Fibroblast of mammary gland (primary cell): ENCODE measurements at places on chromosomes 7 and 10.

DNA sequence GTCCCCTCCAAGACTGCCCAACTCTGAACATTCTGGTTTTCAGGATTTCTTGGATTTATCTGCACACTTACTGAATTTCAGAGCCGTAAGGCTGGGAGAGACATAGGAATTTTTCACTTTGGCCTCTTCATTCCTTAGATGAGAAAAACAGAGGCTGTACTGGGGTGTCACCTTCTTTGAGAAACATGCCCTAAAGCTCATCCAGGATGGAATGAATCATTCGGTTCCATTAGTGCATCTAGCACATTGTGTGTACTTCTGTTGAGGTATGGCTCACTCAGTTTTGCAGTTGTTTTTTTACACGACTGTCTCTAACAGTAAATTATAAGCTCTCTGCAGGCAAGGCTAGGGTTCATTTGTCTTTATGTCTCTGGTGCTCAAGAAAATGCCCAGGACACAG lies 383.4 kb downstream of the GATA3 start:
- no peak for DNase-seq

- DNase-seq: no peak
Measured at GRCh38 chr10:85914720-85915119, 451.9 kb downstream of the GRID1 start.

DNA sequence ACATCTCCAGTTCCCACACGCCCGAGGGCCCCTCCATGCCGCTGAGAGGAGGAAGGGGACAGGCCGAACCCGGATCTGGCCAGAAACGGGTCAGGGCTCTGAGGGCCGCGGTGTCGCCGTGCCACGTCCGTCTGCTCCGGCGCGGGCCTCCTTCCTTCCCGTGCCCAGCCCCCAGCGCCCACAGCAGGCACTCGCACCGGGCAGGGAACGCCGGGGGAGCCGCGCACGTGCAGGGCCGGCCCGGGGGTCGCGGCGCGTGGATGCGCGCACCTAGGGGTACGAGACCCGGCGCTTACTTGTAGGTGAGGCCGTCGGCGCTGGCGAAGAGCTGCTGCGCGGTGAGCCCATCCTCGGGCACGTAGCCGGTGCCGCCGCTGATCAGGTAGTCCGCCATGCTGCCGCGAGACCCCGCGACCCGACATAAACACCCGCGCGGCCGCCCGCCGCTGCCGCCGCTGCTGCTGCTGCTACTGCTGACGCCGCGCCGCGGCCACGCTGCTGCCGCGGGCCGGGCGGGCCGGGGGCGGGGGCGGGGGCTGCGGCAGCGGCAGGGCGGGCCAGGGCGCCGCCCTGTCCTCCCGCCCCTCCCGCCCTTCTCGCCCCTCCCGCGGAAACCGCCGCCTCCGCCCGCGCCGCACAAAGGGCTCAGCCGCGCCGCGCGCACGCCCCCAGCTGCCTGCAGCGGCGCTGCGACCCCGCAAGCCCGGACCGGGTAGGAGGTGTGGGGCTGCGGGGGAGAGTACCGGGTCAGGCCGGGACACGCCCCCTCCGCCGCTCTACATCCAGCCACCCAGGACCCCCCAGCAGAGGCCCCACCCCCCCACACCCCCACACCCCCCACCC lies 4.1 kb downstream of the IMPDH1 start:
- DNase-seq: peak; percentile 15

DNA sequence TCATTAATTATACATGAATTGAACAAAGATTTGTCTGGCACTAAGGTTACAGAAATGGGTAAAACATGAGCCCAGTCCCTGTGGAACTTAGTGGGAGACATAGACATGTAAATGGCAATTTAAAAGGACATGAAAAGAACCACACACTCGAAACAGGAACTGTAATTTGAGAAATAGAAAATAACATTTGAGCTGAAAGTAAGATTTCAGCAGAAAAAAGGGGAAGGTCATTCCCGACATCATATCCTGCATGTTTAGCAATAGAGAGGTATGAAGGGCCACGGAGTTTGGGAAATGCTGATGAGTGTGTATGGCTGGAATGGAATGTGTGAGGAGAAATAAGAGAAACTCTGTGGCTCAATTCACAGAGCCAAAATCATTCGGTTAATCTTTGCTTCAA lies 175.4 kb upstream of the AHR start:
- DNase-seq: peak; percentile 85

GRCh38 chr7:51430480-51431086 lies 114.0 kb upstream of the COBL start:
- peak; percentile 34 for DNase-seq

GRCh38 chr7:72307566-72307965 lies 104.6 kb downstream of the CALN1 start:
- no peak for DNase-seq

GRCh38 chr7:118563311-118563710 lies 338.8 kb downstream of the ANKRD7 start:
- DNase-seq: no peak

DNA sequence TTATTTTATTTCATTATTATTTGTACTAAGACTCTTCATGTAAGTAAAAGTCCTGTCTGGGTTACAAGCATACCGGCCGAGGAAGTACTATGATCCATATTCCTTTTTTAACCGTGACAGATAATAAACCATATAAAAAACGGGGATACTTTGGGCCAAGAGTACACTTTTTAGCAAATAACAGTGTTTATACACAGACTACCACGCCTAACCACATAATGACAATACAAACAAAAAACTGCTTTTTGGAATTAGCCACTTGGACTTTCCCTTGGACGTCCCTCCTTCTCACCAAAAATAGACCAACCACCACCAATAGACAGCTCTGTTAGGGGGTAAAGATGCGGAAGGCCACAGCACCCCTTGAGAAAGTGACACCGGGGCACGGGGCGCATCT lies 800 bp downstream of the MINDY3 start:
- DNase-seq: no peak

GRCh38 chr7:135775230-135775629 lies 26.6 kb upstream of the FAM180A start:
- DNase-seq: no peak

- peak; percentile 41 for DNase-seq
Measured at GRCh38 chr10:29392376-29393021, 103.6 kb downstream of the LYZL1 start.

- DNase-seq: peak; percentile 59
Measured at GRCh38 chr7:50552921-50553320, 12.3 kb downstream of the DDC start.

DNA sequence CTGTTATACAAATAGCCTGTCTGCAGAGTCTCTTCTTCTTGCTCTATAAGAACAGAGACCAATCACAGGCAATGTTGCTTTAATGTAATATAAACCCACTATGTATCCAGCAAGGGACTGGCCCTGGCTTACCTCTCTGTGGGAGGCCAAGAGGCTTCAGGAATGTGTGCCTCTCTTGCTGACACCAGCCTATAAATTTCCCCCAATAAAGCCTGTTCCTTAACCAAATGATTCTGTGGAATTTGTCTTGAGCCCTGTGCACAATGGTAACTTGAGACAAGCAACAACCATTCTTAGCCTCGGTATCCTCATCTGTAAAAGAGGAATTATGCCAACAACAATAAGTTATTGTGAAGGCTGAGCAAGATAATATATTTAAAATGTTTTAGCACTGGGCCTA lies 563.7 kb downstream of the GRM8 start:
- no peak for DNase-seq

DNA sequence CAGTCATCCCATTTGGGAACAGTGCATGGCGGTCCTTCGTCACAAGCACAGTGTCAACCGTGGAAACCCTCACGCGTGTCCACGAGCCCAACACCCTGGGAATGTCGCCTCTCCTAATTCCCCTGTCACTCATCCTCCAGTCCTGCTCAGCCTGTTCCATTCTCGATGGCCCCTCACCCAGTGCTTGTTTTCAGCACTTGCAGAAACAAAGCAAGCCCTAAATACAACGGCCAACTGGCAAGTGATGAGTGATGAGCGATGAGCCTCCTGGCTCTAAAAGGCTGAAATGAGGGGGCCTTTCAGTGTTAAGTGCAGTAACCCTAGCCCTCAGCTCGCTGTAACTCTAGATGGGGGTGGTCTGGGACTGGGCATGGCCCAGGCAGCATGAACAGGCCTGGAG lies 22.6 kb downstream of the NKX2-3 start:
- no peak for DNase-seq

GRCh38 chr10:121865554-121865953 lies 62.3 kb downstream of the ATE1 start:
- DNase-seq: no peak

DNA sequence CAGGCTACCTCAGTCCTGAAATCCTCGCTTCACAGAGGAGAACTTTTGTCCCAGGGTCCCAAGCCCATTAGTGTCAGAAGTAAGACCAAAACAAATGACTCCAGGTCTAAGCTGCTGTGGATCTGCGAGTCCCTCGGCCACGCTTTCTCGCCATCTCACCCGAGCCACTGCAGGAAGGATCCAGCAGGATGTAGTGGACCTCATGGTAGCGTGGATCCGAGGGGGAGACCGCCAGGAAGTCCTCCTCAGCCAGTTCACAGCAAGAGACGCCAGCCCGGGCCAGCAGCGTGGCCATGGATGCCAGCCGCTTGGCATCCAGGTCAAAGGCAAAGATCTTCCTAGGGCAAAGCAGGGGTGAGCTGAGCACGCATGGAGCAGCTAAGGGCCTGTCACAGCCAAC lies 4.6 kb downstream of the NSUN5 start:
- DNase-seq: no peak

- no peak for DNase-seq
Measured at GRCh38 chr10:62907470-62908212, 91.5 kb upstream of the EGR2 start.

DNA sequence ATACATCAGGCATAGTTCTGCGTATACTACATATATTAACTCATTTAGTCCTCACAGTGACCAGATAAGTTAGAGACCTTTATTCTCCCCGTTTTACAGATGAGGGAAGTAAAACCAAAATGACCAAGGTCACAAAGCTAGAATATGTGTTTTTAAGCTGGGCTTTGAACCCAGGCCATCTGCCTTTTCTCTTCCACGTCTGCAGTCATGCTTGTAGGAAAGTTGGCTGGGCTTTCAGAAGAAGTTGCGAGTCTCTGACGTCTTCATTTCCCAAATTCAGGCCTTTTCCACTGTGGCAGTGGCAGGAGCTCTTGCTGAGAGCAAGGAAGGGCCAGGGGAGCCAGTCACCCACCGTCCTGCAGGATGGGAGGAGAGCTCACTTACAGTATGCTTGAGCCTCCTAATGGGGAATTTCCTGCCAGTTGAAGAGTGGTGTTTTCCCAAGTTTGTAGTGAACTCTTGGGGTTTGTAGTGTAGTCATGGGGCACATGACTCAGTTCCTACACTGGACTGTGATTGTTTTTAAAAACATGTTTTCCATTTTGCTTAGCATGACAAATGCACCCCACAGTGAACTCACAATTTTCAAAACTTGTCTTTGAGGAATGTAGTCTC lies 34.2 kb downstream of the CYP17A1 start:
- DNase-seq: peak; percentile 98

- DNase-seq: no peak
Measured at GRCh38 chr7:37048674-37049073, 324.4 kb upstream of the AOAH start.

- no peak for DNase-seq
Measured at GRCh38 chr7:32299133-32299702, 191.0 kb downstream of the LSM5 start.

GRCh38 chr7:126700807-126701604 lies 551.7 kb downstream of the GRM8 start:
- peak; percentile 96 for DNase-seq

DNA sequence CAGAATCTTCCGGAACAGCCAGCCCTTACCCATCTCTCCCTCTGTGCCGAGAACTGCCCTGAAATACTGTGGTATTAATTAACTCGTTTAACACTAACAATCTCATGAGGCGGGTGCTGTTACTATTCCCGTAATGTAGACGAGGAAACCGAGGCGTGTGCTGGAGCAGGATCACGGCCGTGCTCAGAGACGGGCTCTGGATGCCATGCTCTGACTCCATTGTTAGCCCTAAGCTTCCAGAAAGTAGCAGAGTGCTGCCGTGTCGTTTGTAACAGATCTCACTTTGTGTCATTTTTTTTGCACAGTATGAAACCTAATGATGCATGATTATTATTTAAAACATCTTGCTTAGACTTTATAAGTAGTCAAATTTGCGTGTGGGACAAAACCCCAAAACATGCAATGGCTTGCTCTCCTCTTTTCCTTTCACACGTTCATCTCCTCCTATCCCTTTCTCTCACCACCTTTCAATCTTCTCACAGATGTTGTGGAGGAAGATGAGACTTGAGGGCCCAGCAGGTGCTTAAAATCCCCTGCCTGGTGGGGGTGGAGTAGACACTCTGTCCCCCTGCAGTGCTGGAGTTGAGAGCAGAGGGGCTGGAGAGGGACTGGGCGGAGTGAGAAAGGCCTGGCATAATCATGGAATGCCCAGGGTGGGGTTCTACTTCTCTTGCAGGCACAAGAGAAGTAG lies 482 bp upstream of the ACTR3C start:
- no peak for DNase-seq

DNA sequence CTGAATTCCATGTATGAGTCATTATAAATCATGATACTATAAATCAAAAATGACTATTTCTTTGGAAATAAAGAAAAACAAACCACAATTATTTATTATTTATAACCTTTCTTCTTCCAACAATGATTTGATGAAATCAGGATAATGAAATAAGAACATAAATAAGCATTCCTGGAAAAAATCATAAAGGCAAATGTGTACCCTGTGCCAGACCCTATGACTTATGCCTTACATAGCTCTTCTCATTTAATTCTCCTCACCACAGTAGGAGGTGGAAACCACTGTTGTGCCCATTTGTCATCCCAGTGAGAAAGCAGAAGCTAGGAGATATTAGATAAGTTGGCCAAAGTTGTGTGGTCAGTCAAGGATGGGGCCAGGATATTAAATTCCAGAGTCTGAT lies 255.1 kb downstream of the DOCK4 start:
- peak; percentile 31 for DNase-seq

- no peak for DNase-seq
Measured at GRCh38 chr7:134997214-134997885, 11.0 kb downstream of the AGBL3 start.

GRCh38 chr10:11111490-11111889 lies 93.8 kb downstream of the CELF2 start:
- DNase-seq: no peak

GRCh38 chr7:134781171-134781570 lies 1.7 kb downstream of the CALD1 start:
- DNase-seq: no peak

DNA sequence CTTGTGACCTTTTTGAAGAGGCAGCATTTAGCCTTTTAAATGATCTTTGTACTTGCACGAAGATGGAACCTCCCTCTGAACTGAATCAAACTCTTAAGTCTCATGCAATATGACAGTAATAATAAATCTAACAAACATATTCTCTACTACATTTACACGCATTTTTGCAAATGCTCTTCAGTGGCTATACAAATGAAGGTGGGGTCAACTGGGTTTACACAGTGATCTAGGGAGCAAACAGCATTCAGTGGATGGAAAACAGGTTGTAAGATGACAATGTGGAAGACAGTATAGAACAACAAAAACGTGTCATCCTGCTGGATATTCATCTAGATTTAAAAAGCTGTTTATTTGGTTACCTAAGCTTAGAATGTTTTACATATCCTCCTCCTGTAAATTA lies 7.5 kb downstream of the CCDC186 start:
- no peak for DNase-seq

GRCh38 chr10:7672341-7673134 lies 5.8 kb upstream of the ITIH5 start:
- no peak for DNase-seq
